ENCODE measurements at places on chromosomes 12 and 14.

DNA sequence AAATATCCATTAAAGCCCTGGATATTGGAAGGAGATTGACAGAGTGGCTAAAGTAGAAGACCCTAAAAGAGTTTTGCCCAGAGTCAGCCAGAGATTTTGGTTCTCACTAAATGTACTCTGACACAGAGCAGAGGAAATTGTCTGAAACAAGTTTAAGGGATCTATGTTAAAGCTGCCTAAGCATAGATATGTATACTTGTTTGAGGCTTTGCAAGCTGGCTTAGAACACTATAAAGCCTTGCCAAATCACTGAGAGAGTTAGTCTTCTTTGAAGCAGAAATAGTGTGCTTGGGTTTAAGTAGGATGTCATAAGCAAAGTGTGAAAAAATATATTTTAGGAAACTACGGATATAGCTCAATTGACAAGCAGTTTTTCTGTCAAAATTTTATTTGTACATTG, 653.5 kb downstream of the FSCB start:
- DNase-seq = no peak

GRCh38 chr12:80860206-80860605, 77.5 kb downstream of the LIN7A start:
- DNase-seq = no peak

GRCh38 chr14:37972941-37973887, 234.5 kb upstream of the SSTR1 start:
- no peak for DNase-seq

- DNase-seq = no peak
These were observed 68.7 kb upstream of the HMGA2 start for GRCh38 chr12:65755596-65755978.

DNA sequence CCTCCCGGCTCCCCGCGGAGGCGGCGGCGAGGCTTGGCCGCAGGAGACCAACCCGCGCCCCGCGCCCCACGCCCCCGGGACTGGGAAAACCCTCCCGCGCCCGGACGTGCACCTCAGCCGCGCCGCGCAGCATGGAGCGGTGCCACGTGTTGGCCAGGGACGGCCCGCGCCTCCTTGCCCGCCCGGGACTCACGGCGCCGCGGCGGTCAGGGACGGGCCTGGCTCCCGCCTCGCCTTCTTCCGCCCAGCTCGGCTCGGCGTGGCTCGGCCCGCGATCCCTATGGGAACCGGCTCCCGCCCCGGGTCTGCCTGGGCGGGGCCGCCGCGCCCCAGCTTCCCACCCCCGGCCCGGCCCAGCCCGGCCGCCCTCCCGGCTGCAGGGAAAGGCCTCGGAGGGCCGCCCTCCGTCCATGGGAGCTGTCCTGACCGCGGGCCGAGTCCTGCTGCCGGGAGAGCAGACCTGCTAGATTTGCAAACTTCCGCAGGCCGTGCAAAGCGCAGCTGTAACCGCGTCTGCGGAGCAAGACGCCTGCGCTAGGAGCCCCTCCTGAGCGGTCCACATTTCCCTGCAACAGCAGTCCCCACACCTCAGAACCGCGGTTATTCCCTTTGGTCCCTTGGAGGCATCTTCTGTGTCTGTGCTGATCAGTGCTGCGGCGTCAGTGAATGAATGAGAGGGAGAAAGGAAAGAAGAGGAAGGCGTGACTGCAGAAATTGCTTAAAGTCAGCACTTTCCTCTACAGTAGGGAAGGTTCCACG, at the start of gene CDKL1:
Gene CDKL1 (minus strand): TSS at position 251 of the 759 bp plus-strand sequence. CDS start 1,013 bp downstream, outside the sequence.
- DNase-seq = peak; percentile 60
